ENCODE measurements at places on chromosomes 13 and 19.
A peak's percentile ranks its signal among the peaks of the same experiment; 100 is the strongest.

DNA sequence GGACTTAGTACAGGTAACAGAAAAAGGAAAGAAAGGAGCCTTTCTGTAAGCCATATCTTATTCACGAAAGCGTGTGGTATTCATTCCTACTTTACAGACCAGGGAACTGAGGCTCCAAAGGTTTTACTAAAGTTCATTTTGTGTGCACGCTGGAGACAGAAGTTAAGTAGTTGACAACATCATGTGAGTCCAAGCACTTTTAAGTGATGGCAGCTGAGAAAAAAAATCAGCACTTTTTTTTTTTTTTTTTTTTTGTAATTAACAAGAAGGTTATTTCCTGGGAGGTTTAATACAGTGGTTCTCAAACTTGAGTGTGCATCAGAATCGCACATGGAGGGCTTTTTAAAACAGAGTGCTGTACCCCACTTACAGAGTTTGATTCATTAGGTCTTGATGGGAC, 2.0 kb downstream of the DNAJC3 start:
- no peak for DNase-seq

GRCh38 chr13:26468265-26468801, 89.2 kb upstream of the WASF3 start:
- no peak for DNase-seq

DNA sequence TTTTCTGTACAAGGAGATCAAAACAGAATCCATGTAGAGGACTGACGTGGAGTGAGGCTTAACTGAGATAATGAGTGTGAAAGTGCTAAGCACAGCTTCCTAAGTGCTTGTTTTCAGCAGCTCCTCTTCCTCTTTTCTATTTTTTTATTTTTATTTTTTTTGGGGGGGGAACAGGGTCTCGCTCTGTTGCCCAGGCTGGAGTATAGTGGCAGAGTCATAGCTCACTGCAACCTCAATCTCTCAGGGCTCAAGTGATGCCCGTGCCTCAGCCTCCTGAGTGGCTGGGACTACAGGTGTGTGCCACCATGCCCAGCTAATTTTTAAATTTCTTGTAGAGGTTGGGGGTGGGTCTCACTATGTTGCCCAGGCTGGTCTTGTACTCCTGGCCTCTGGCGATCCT, 5.6 kb upstream of the FOSB start:
- DNase-seq: no peak

- no peak for DNase-seq
Observed at GRCh38 chr13:90246687-90247345, 1100.7 kb upstream of the MIR17HG start.

DNA sequence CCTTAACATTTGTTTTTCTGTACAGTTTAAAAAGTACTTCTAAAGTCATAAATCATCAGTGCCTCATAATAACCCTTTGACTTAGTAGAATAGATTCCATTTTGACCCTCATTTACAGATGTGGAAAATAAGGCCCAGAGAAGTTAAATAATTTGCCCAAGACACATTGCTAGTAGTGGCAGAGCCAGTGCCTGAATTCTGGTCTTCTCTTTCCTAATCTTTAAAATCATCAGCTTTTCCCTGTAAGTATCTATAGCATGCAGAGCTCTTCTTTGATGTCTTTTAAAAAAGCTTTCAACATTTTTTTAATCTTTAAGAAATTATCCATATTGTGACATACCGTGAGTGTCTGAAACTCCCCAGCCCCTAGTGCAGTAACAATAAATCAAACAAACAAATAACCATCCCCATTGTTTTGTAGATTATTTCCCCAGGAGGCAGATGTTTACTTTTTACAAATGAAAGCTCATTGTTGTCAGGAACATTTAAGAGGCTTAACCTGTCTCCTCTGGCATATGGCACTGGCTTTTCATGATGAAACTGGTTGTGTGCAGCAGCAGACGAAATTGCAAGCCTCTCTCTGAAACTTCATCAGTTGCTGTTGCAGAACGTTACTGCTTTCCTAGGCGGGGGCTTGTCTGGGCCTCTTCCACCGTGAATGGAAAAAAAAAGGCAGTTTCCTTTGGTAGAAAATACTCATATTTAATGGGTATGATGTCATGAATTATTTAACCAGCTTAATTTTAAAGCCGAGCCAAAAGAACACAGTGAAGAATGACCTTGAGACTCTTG, 31.7 kb upstream of the PCDH8 start:
- DNase-seq: no peak

DNA sequence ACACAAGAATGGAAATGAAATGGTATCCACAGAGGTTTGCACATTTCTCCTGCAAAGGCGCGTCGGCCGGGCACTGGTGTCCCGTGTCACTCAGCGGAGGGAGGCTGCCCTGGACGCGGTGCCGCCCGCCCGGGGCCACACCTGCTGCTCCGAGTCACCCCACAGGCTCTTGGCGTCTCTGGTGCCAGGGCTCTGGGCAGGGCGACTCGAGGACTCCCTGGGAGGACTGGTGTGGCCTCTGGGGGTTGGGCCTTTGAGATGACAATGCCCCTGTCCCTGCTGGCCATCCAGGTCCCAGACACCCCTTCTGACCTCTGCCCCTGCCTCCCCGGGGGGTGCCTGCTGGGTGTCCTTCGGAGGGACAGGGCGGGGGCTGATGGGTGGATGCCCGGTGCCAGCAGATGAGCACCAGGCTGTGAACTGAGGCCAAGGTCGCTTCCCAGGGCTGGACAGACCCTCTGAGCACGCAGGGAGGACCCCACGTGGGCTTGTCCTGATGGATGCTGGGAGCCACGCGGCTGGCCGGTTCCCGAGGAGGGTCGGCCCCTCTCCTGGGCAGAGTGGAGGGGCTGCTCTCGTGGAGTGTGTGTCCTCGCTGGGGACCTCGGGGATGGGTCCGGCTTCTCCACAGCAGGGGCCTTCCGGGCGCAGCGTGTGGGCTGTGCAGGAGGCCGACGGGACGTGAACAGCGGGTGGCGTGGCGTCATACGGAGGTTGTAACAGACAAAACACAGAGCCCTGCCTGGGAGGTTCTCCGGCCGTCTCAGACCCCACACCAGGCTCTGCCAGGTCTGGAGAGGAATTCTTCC, 4.7 kb upstream of the CACTIN start:
- DNase-seq: no peak

DNA sequence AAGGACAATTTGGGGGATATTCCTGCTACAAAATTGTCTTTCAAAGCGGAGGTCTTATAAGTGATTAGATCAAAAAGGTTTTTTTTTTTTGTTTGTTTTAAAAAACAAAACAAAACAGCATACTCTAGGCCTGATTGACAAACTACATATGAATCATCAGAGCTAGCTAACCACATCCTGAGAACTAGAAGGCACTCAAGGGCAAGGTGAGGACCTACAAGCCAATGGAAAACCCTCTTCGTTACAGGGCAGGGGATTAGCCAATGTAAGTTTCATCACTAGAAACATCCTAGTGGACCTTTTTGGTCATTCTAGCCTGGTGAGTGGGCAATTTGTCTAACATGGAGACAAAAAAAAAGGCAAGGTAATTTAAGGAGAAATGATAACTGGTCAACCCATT, 428.6 kb downstream of the RFC3 start:
- no peak for DNase-seq

DNA sequence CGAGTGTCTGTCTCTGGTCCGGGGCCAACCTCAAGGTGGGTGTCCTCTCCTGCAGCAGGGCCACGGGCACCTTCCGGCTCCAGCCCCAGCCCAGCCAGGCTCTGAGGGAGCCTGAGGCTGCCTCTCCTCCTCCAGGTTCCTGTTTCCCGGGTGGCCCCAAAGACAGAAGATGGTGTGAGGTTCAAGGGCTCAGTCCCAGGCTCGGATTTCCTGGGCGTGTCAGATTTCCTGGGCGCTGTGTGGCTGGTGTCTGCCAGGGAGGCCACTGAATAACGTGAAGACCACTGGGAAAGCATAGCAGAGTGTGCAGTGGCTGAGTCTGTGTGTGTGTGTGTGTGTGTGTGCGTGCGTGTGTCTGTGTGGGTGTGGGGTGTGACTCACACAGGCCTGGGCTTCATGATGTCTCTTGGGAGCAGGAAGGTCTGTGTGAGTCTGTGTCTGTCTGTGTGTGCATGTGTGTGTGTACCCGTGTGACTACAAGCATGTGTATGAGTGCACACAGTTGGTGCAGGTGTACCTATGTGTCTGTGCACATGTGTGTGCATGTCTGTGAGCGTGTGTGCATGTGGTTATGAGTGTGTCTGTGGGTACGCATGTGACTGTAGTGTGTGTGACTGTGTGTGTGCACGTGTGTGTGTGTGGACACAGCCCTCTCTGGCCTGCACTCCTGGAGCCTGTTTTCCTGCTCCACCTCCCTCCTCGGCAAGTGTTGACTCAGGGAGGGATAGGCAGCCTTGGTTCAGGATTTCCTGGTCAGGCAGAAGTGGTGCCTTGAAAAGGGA, 28.3 kb downstream of the CEBPA start:
- DNase-seq: no peak

GRCh38 chr19:47296036-47296435, 13.6 kb upstream of the C5AR1 start:
- peak; percentile 57 for DNase-seq

- DNase-seq: no peak
Observed at GRCh38 chr13:73096173-73096572, 37.4 kb downstream of the KLF5 start.

GRCh38 chr13:109667056-109667455, 119.3 kb downstream of the IRS2 start:
- DNase-seq: no peak

- DNase-seq: no peak
Observed at GRCh38 chr19:41214161-41214560, 4.9 kb upstream of the AXL start.

GRCh38 chr13:75801388-75801945, 165.3 kb downstream of the LMO7 start:
- DNase-seq: no peak

GRCh38 chr19:50416034-50416977, 2.4 kb upstream of the SPIB start:
- no peak for DNase-seq

- DNase-seq: no peak
Observed at GRCh38 chr13:30753030-30753616, 17.8 kb downstream of the ALOX5AP start.

DNA sequence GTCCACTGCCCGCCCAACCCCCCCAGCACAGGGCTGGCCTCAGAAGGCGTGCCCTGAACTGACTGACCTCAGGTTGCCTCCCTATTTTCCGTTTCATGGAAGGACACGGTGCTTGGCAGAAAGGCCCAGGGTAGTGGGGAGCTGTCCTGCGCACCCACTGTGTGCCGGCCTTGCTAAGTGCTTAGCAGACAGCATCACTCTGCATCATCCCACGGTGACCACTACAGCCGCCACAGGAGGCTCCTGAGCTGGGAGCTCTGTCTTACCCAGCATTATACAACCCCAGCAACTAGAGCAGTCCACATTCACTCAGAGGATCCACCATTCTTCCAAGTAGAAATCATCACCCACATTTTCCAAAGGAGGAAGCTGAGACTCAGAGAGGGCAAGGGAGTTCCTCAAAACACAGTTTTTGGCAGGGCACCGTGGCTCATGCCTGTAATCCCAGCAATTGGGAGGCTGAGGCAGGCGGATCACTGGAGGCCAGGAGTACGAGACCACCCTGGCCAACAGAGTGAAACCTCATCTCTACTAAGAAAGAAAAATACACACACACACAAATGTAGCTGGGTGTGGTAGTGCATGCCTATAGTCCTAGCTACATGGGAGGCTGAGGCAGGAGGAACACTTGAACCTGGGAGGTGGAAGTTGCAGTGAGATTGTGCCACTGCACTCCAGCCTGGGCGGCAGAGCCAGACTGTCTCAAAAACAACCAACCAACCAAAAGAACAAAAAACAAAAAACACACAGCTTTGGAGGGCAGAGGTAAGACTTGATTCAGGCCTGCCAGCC, 1.6 kb downstream of the SBK2 start:
- no peak for DNase-seq

- DNase-seq: no peak
Observed at GRCh38 chr13:33205224-33205623, 80.3 kb downstream of the STARD13 start.

GRCh38 chr13:45921162-45921736, 69.7 kb upstream of the SIAH3 start:
- DNase-seq: no peak

- DNase-seq: no peak
Observed at GRCh38 chr13:107076801-107077200, 508.9 kb upstream of the ARGLU1 start.

DNA sequence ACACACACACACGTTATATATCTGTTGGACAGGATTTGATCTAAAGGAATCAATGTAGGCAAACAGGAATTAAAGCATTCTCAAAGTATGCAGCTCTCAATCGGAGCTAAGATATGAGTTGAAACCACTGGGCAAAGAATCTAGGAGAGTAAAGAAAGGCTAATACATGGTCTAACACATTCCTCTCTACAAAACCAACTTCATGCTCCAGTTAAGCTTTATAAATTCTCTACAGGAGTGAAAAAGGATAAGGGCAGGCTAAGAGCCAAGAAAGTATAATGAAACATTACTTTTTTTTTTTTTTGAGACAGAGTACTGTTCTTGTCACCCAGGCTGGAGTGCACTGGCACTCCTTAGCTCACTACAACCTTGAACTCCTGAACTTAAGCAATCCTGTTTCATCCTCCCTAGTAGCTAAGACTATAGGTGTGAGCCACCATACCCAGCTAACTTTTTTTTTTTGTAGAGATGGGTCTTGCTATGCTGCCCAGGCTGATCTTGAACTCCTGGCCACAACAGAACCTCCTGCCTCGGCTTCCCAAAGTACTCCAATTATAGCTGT, 10.6 kb downstream of the FBXL3 start:
- DNase-seq: no peak

DNA sequence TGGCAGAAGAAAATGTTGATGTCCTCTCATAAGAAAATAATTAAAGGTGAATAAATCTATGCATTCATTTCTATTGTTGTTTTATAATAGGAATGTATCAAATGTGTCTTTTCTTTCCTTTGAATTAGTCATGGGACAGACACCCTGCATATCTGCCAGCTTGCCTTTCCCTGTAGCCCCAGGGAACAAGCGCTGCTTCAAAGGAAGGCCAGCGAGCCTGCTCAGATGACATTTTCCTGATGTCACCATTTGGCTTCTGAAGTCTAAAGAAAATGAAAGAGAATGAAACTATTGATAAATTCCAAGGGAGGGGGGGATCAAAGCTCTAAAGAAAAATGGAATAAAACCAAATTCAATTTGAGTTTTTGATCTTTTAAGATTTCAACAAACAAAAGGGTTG, 574.8 kb downstream of the IRS2 start:
- no peak for DNase-seq

GRCh38 chr13:30065181-30065580, 214.8 kb upstream of the UBL3 start:
- no peak for DNase-seq

DNA sequence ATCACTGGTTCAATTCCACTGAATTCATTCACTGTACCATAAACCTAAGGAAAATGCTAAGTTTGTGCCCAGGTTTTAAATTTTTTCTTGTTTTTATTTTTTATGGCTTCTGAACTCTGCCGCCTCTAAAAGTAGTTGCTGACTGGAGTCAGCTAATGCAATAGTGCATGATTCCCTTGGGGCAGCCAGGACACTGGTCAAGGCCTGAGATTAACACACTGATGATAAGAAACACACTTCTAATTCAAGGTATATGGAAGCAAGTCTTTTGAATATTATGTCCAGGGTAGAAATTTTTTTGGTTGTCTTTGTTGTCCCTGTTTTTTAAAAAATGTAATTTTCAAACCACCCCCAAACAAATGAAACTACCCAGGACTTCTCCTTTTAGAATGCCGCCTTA, 72.2 kb downstream of the CDADC1 start:
- DNase-seq: no peak

Measured in stimulated activated CD8-positive, alpha-beta memory T cell treated with anti-CD3 and anti-CD28 coated beads, Interleukin-4, amount 100 ng/mL, for 1 hour (primary cell).